Stimulated activated CD4-positive, alpha-beta T cell treated with anti-CD3 and anti-CD28 coated beads, Interleukin-1b, Interleukin-23, amount 100 ng/mL, for 48 hours (primary cell): ENCODE measurements at places on chromosomes 16 and 17.
A peak's percentile ranks its signal among the peaks of the same experiment; 100 is the strongest.

GRCh38 chr17:8857919-8858318 is 9.6 kb downstream of the PIK3R6 start:
- peak; percentile 61 for DNase-seq

- peak; percentile 84 for DNase-seq
Measured at GRCh38 chr17:63701868-63702720, 2.2 kb upstream of the LIMD2 start.

- no peak for DNase-seq
Measured at GRCh38 chr17:13359774-13360173, 242.0 kb downstream of the HS3ST3A1 start.

- DNase-seq, result no peak
Measured at GRCh38 chr17:34133350-34133749, 121.7 kb upstream of the CCL2 start.

DNA sequence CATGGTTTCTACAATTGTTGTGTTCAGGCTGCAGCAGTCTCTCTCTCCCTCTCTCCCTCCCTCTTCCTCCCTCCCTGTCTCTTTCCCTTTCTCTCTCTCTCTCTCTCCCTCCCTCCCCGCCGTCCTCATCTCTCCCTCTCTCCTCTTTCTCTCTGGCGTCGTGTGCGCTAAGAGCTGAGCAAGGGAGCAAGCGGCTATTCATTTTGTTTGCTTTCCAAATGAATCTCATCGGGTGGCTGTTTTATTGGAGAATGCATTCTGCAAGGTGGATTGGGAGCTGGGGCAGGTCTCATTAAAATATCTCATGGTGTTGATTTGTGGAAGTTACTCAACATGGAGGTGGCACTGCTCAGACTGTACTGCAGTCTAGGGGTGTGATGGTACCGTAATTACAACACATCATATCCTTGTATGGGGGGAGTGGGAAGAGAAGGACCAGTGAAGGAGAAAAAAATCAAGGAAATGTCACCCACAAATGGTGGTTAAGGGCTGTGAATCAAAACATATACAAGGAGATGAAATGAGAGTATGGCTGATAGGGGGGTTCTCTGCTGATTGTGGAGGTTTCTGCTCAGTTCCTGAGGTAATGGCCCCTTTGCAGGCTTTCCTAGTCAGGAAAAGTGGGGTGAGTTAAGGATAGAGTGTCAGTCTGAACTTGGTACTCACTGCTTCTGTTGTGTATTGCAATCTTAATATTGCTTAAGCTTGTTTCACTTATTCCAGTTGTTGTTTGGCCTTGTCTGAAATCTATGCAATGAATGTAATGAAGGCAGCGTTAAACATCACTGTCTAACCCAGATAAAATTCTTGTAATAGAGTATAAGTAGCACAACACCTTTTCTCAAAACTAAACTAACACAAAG is 2.7 kb downstream of the MSL1 start:
- no peak for DNase-seq

GRCh38 chr17:51745993-51746392 is 412.5 kb downstream of the CA10 start:
- no peak for DNase-seq

DNA sequence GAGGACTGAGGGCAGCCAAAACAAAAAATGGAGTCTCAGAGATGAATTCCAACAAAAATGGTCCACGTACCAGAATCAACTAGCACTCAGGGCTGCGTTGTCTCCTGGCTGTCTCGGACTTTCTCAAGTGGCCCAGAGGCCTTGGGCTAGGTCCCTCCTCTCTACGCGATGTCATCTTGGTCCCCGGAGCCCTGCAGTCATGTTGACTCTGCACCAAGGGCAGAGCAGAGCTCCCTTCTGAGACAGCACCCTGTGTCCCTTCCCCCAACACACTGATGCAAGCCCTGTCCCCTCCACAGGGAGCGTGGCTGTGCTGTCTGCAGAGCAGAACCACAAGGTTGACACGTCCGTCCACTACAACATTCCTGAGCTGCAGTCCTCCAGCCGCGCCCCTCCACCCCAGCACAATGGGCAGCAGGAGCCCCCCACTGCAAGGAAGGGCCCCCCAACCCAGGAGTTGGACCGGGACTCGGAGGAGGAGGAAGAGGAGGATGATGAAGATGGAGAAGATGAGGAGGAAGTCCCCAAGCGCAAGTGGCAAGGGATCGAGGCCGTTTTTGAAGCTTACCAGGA is 20.8 kb downstream of the GINS2 start:
- DNase-seq, result no peak

GRCh38 chr17:13967416-13967815 is 101.9 kb upstream of the COX10 start:
- DNase-seq, result no peak

- DNase-seq, result no peak
Measured at GRCh38 chr16:59634951-59635350, 900.8 kb upstream of the GOT2 start.

DNA sequence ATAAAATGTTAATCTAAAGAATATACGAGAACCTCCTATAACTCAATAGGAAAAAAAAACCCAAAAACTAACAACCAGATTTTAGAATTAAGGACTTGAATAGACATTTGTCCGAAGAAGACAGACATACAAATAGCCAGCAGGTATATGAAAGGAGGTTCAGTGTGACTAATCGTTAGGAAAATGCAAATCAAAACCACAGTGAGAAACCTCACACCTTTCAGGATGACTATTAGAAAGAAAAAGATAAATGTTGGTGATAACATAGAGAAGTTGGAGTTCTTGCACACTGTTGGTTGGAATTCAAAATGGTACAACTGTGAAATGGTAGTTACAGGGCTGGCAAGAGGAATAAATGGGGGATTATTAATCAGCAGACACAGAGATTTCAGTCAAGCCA is 339.0 kb downstream of the TMEM114 start:
- DNase-seq, result no peak

DNA sequence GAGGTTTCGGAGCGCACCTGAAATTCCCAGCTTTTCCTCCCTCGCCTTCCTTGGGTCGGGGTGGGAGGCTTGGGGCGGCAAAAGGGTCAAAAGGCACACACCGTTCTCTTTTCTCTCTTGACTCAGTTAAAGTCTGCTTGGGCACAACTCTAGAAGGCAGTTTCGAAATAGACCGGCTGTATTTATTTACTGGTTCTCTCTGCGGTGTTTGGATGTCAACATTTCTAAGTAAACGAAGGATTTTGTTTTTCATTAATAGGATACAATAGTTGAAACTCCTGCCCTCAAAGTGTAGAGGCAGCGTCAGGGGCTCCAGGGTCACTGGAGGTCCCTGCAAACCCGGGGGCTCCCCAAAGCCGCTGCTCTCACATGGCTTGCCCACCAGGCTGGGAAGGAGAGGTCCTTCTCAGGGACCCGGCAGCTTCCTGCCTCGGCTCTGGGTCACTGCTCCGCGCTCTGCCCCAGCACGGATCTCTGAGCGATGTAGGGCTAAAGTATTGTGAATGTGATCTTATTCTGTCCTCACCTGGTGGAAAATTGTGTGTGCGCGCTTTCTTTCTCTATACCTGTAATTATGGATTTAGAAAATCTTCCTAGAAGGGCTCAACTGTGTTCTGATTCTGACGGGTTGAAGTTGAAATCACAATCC is 952 bp downstream of the BMERB1 start:
- no peak for DNase-seq

DNA sequence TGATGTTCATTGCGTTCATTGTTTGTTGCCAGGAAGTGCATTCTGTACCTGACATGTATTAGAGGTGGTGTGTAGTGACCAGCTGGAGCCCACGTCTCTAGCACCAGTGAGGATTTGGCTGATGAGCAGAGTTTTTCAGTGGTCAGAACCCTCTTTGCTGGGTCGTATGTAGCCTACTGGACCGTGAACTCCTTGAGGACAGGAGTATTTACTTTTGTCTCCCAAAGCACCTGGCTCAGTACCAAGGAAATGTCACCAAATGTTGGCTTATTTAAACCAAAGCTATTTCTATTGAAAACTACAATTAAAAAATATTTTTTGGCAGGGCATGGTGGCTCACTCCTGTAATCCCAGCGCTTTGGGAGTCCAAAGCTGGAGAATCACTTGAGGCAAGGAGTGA is 262.7 kb downstream of the SNX29 start:
- DNase-seq, result no peak

GRCh38 chr17:63437287-63438091 is 8.6 kb downstream of the CYB561 start:
- DNase-seq, result no peak

DNA sequence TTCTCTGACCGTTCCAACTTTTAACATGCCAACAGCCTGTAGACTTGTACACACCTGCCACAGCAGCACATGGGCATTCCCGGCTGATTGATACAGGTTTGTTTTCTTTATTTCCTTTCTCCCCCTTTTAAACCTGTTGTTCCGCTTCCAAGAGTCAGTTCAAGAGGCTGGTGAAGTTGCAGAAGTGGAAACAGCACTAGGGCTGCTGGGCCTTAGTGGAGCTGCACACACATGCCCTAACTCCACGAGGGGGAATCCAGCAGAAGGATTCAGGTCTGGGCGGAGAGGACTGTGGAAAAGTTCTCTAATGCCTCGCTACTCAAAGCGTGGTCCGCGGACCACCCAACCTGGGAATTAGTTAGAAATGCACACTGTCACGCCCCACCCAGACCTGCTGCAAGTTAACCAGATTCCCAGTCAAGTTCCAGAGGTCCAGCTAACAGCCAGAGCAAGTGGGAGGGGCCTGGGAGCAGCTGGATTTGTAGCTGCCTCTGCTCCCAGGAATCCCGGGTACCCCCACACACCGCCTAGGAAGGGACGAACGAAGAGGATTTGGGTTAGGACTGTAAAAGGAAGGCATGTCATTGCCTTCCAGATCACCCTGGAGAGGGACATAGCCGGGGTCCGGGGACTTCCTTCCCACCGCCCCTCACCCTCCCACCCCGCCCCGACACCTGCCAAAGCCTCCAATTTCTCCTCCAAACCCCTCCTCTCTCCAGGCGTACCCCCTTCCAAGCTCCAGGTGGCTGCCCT is 542 bp downstream of the SLC39A11 start:
- DNase-seq, result no peak

DNA sequence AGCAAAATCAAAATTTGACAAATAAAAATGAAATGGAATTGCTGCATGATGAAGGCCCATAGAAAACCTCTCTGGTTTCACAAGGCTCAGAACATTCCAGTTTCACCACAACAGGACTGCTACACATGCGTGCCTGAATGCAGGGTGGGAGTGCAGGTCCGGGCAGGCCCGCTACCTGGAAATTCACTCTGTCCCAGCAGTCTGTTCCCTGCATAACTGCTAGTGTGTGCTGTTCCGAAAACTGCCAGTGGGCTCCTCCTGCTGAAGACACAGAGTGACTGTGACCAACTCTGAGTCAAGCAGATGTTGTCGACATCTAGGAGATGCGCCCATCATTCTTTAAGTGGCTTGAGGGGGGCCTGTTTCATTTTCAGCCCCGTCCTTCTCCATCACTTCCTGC is 284.8 kb upstream of the MAF start:
- no peak for DNase-seq

DNA sequence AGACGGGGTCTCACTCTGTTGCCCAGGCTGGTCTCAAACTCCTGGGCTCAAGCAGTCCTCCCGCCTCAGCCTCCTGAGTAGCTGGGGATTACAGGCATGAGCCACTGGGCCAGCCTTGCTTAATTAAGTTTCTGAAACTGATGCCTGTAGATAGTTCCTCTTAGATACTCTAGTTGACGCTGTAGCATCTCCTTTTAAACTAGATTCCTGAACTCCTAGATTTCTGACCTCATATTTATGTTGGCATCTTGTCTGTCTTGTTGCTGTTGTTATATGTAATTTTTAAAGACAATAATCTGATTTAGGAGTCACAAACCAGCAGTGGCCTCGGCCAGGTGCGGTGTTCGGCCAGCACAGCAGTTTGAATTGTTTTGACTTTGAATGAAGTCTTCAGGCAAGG is 37.5 kb downstream of the DHRS7B start:
- no peak for DNase-seq

- no peak for DNase-seq
Measured at GRCh38 chr16:79288066-79288465, 312.5 kb downstream of the MAF start.

GRCh38 chr17:71395901-71396300 is 724.9 kb upstream of the SOX9 start:
- DNase-seq, result no peak

GRCh38 chr17:43816336-43817320 is 16.3 kb downstream of the MPP3 start:
- DNase-seq, result no peak

GRCh38 chr17:58597371-58597770 is 82.9 kb upstream of the MTMR4 start:
- no peak for DNase-seq

GRCh38 chr17:16328997-16329396 is 24.3 kb downstream of the CENPV start:
- no peak for DNase-seq

- no peak for DNase-seq
Measured at GRCh38 chr17:1546292-1546922, 16.2 kb downstream of the PITPNA start.

GRCh38 chr16:76345163-76345661 is 68.0 kb downstream of the CNTNAP4 start:
- DNase-seq, result no peak

- no peak for DNase-seq
Measured at GRCh38 chr16:52492789-52493357, 54.1 kb downstream of the TOX3 start.

- DNase-seq, result peak; percentile 13
Measured at GRCh38 chr17:2218426-2218825, 85.2 kb downstream of the SMG6 start.

- no peak for DNase-seq
Measured at GRCh38 chr17:75371981-75372380, 33.5 kb downstream of the GRB2 start.

DNA sequence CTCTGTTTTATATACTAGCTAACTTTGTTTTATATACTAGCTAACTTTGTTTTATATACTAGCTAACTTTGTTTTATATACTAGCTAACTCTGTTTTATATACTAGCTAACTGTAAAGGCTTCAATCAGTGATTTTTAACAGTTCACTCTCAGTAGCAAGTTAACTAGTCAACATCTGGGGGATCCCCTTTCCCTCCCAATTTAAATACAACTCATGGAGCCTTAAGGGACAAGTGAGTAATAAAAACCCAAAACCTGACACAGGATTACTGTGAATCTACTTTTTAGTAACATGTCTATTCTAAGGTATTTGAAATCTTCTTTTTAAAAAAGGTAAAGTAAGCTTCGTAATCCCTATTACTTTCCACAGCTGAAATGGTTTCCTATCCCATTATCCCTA is 32.2 kb downstream of the FAM222B start:
- DNase-seq, result no peak

DNA sequence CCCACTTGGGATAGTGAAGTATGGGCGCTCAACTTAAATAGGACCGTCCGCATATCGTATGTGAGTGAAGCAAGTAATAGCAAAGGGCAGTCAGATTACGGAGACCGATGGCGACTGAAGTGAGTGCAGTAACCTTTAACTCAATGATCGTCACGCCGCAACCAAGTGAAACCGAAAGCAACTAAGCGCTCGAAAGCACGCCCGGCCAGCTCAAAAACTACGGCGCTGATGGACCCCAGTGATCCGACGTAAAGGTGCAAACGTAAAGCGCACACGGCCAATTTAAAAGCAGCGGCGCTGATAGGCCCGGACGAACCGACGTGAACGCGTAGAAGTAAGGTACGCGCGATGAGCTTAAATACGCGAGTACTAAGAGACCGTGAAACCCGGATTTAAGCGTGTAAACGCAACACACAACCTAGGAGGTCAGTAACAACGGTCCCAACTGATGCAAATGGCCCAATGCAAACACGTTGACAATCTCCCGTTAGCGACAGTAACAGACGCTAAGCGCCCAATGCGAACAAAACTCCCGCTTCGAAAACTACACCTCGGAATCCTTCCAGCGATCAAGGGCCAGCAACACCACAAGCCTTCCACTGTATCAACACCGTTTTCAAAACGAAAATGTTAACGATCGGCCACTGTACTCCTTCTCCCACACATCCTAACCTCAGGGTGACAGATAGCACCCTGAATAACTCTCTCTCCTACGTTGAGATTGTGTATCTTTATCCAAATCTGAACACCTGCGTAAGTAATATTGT is 37.9 kb upstream of the ARL4D start:
- peak; percentile 94 for DNase-seq
